ENCODE measurements at places on chromosomes 6 and 20. TPM values are rescaled to one million over a fixed set of nuclear protein-coding genes. Genes with fewer than 3 reads are reported as not detected.

- no peak for DNase-seq
Measured at GRCh38 chr6:111484633-111484930, 1.6 kb upstream of the REV3L start.

DNA sequence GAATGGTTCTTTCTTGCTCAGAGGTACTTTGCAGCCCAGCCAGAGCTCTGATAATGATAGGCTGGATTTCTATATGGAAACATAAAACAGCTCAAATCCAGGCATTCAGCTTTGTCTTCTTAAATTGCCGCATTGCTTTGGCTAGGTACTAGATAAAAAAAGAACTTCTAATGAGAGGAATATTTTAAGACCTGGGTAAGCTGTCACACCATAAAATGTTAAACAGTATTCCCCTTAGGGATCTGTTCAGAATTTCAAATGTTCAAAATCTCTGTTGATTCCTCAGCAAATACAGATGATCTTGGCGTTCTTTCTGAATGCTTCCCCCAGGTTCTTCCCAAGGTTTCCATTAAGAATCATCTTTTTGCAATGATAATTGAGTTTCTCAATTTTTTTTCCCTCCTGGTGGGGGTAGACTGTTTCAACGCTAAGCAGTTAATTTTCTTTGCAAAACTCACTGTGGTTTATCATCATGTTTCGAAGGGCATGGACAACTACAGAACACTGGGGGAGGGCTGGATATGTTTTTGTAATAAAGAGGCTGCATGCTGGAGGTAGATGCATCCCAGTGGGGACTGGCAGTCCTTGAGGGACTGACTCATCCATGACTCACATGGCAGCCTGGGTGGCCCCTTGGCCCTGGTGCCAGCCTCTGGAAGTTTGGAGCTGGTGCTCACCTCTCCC lies 31.0 kb downstream of the TIAM2 start:
- DNase-seq, result peak; percentile 75

GRCh38 chr20:22490287-22491193 lies 93.8 kb downstream of the FOXA2 start:
- DNase-seq, result no peak

- no peak for DNase-seq
Measured at GRCh38 chr20:19497064-19497463, 261.0 kb upstream of the RIN2 start.

DNA sequence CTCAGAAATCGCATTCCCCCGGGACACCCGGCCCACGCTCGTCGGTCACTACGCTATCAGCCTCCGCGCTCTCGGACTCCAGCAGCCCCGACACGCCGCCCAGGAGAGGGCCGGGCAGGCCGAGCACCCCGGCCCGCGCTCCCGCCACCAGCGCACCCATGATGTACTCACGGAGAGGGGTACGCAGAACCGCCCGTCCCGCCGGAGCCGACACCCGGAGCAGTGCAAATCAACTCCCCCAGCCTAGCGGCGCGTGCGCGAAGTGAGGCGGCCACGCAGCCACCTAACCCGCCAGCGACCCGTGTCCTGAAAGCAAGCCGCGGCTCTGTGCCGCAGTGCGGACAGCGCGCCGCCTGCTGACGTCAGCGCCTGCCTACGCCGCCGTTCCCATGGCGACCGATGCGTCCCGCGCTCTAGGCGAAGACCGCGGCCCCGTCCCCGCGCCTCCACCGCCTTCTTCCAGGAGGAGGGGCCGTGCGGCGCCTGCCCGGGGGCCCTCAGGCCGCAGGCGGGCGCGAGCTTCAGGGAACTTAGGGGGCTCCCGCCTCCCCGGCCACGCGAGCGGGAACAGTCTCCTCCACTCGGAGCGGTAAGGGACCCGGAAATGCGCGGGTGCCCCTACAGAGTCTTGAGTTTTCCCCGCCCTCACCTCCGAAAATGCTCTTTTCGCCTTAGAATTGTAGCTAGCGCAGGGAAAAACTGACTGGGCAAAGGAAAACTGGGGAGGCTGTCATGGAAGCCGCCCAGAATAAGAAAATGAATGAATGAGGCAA lies at the start of gene AHI1:
TSS of gene AHI1 (minus strand) at position 329 of the 773 bp plus-strand sequence. CDS start 5,503 bp downstream, outside the sequence.
- DNase-seq, result peak; percentile 93

DNA sequence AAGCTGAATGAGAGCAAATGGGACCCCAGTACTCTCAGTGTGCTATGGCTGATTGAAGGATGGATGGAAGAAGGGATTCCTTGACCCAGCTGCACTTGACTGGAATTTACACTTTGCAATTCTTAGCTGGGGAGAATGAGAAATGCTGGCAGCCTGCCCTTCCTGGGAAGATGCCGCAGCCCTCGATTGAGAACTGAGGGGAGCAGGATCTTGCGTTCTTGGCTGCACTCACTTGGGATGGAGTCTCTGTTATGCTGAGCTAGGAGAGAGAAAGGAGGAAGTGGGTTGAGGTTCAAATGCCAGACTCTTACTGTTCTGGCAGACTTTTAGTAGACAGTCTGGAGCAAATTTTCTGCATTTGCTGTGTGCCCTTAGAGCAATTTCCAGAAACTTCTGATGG lies 221.2 kb downstream of the FNDC1 start:
- no peak for DNase-seq

- DNase-seq, result peak; percentile 75
Measured at GRCh38 chr20:39049684-39050554, 87.8 kb downstream of the DHX35 start.

- no peak for DNase-seq
Measured at GRCh38 chr6:110221738-110222137, 41.5 kb downstream of the CDC40 start.

- no peak for DNase-seq
Measured at GRCh38 chr6:72654071-72654621, 32.3 kb downstream of the KCNQ5 start.

- DNase-seq, result no peak
Measured at GRCh38 chr20:52150440-52151258, 40.9 kb downstream of the ZFP64 start.

GRCh38 chr6:113875470-113875869 lies 18.3 kb downstream of the MARCKS start:
- no peak for DNase-seq

DNA sequence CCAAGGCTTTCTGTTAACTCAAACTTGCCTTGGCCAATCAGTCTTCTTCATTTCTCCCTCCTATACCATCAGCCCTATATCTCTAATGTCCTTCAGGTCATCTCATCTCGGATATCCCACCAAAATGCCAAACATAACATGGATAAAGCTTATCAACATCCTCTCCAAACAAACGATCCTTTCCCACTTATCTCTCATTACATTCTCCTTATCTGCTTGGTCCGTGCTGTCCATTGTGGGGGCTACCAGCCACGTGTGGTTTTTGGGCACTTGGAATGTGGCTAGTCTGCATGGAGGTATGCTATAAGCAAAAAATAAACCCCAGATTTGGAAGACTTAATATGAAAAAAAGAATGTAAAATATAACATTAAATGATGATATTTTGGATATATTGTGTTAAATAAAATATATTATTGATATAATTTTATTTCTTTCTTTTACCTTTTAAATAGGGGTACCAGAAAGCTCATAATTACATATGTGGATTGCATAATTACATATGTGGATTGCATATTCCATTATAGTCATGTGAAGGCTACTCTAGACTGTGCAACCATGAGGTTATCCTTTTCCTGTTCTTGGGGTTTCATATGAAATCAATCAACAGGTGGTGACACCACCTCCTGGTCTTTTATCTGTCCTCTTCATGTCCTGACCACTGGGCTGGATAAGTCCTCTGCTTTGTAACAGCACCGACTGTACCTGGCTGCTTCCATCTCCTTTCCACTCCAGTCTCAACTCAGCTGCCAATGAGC lies 123.0 kb downstream of the CD83 start:
- no peak for DNase-seq

DNA sequence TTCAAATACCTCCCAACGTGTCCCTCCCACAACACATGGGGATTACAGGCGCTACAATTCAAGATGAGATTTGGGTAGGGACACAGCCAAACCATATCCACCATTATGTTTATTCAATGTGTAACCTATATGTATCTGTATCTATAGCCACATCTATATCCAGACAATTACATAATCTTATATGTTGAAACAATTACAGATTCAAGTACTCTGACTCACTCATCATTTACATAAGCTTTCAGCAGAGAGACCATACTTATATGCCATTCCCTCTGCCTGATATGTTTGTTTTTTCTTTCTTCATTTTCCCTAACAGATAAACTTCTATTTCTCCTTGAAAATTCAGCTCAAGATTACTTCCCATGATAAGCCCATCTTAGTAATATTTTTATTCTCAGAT lies 163.6 kb downstream of the LAMA2 start:
- DNase-seq, result no peak

GRCh38 chr20:23050076-23050838 lies 785 bp upstream of the THBD start:
- DNase-seq, result peak; percentile 51

DNA sequence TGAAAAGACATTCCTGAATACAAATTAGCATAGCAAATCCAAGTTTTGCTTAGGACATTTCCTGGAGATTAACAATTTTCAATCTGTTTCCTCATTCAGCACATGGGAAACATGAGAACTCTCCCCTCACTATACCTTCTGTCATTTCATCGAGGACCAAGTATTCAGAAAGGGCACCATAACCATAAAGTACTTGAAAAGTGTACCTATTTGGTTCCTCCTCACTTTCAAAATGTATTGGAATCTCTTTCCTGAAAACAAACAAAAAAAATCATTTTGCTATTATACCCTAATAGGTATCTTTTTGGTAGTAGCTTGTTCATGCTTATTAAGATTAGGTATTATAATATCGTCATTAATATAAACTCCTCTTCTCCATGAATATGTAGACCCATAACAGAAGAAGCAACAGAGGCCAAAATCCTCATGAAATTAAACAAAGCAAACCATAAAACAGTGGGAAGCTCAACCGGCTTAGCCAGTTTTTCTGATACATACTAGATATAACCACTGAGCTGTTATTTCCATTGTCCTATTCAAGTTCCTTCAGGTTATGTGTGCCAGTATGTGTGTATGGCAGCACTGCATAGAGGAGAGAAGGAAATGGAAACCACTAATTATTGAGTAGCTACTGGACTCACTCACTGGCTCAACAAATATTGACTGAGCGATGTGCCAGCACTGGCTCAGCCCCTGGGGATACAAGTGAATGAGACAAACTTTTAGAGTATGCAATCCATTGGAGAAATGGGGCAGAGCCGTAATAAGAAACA lies 274.0 kb downstream of the MAFB start:
- DNase-seq, result peak; percentile 78

- DNase-seq, result peak; percentile 55
Measured at GRCh38 chr6:33344701-33345697, 27.5 kb upstream of the ZBTB22 start.

- DNase-seq, result no peak
Measured at GRCh38 chr6:113406048-113406695, 451.0 kb upstream of the MARCKS start.

GRCh38 chr6:113315879-113316278 lies 541.3 kb upstream of the MARCKS start:
- no peak for DNase-seq

- DNase-seq, result peak; percentile 97
Measured at GRCh38 chr6:167750956-167751358, 75.8 kb upstream of the AFDN start.

DNA sequence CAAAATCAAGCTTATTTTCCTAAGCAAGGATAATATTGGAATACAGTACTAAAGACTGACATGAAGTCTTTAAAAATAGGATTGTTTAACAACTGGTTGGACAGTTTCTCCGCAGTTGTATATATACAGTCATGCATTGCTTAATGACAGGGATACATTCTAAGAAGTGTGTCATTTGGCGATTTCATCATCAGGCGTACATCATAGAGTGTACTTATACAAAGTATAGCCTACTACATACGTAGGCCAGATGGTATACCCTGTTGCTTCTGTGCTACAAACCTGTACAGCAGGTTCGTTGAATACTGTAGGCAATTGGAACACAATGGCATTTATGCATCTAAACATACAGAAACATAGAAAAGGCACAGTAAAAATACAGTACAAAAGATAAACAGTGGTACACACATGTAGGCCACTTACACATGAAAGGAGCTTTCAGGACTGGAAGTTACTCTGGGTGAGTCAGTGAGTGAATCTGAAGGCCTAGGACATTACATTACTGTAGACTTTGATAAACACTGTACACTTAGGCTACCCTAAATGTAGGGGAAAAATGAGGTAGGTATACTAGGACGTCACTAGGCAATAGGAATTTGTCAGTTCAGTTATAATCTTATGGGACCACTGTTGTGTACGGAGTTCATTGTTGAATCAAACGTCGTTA lies 20.1 kb downstream of the HECA start:
- DNase-seq, result no peak

GRCh38 chr6:106141441-106142237 lies 55.5 kb downstream of the PRDM1 start:
- no peak for DNase-seq

- DNase-seq, result no peak
Measured at GRCh38 chr6:70241991-70242420, 60.9 kb downstream of the COL9A1 start.

DNA sequence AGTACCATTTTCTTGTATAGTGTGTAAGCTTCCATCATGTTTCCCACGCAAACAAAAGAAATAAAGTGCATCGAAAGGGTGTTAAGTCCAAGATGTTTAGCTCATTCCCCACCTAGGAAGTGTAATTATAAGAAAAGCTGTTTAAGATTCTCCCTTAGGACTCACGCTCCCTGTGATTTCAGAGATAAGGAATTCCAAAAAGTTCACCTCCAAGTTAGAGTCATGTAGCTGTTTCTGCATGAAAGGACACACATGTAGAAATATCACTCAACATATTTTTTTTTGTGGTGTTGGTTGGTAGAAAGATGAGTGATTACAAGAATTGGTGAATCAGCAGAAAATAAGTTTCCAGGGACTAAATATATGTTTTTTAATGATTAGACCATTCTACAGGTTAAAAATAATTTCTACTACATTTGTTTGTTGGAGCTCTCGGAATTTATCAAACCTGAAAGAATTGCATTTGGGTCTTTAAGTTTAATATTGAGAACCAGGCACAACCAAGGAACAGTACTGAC lies 10.4 kb downstream of the OPN5 start:
- DNase-seq, result no peak

Gene OSBPL2
- total RNA-seq, result 90.7 TPM

Gene GTSF1L
- not detected for total RNA-seq

Gene HUS1B
- 0.94 TPM for total RNA-seq

Gene NOL7
- total RNA-seq, result 75.9 TPM

Gene FAM209B
- total RNA-seq, result not detected

Gene SERINC3
- total RNA-seq, result 76.0 TPM

Gene PANK2
- total RNA-seq, result 54.5 TPM

Gene SOBP
- 0.22 TPM for total RNA-seq

Gene ACTR5
- 7.8 TPM for total RNA-seq

Gene BTNL2
- not detected for total RNA-seq

Gene KIZ
- 17.2 TPM for total RNA-seq

Gene ABHD16B
- not detected for total RNA-seq

Measured in PC-9 (cell line).